ENCODE measurements at places on chromosomes 7 and 10. TPM values are rescaled to one million over a fixed set of nuclear protein-coding genes. Genes with fewer than 3 reads are reported as not detected.

Gene FKBP6
- not detected for total RNA-seq

Gene PLEKHS1
- total RNA-seq, result not detected

Gene MMD2
- not detected for total RNA-seq

Gene BAIAP2L1
- 1.3 TPM for total RNA-seq

Gene EBLN1
- total RNA-seq, result not detected

Gene SLC37A3
- 77.6 TPM for total RNA-seq

Gene HOGA1
- 0.34 TPM for total RNA-seq

All from bronchial smooth muscle cell (primary cell).